ENCODE measurements at places on chromosomes 5 and 9.
A peak's percentile ranks its signal among the peaks of the same experiment; 100 is the strongest.

- no peak overlapping the region for H3K27ac ChIP-seq
- H3K36me3 ChIP-seq, result peaks cover 65% of the 10 kb centered on the region
- no peaks in the 10 kb centered on the region for H3K4me1 ChIP-seq
- H3K4me3 ChIP-seq, result no peak overlapping the region
Observed at GRCh38 chr9:111423389-111423788, 60.8 kb downstream of the ECPAS start.

GRCh38 chr5:44770780-44771717 is 37.7 kb upstream of the MRPS30 start:
- no peak for ATAC-seq
- H3K27me3 ChIP-seq, result peaks cover 8% of the 10 kb centered on the region
- no peak overlapping the region for H3K4me3 ChIP-seq
- H3K27ac ChIP-seq, result no peak overlapping the region

GRCh38 chr5:123512611-123513461 is 859 bp downstream of the CSNK1G3 start:
- no peaks in the 10 kb centered on the region for H3K27me3 ChIP-seq
- H3K4me3 ChIP-seq, result peak overlapping the region; percentile 96
- H3K27ac ChIP-seq, result peak overlapping the region; percentile 98
- peak; percentile 59 for ATAC-seq

GRCh38 chr5:159339460-159339859 is 9.2 kb upstream of the IL12B start:
- H3K4me3 ChIP-seq, result no peak overlapping the region
- peaks cover 5% of the 10 kb centered on the region for H3K36me3 ChIP-seq
- H3K27me3 ChIP-seq, result no peaks in the 10 kb centered on the region
- peaks cover 29% of the 10 kb centered on the region for H3K4me1 ChIP-seq
- H3K27ac ChIP-seq, result no peak overlapping the region

- H3K27me3 ChIP-seq, result no peaks in the 10 kb centered on the region
- H3K4me1 ChIP-seq, result peaks cover 21% of the 10 kb centered on the region
- no peak for ATAC-seq
- no peak overlapping the region for H3K27ac ChIP-seq
- no peak overlapping the region for H3K4me3 ChIP-seq
Observed at GRCh38 chr5:149611326-149611725, 30.0 kb downstream of the ARHGEF37 start.

GRCh38 chr9:134275375-134275774 is 50.9 kb upstream of the RXRA start:
- peaks cover 22% of the 10 kb centered on the region for H3K4me1 ChIP-seq
- ATAC-seq, result no peak
- H3K27ac ChIP-seq, result no peak overlapping the region

- no peaks in the 10 kb centered on the region for H3K27me3 ChIP-seq
- H3K36me3 ChIP-seq, result peaks cover 22% of the 10 kb centered on the region
- ATAC-seq, result peak; percentile 68
- H3K4me1 ChIP-seq, result peaks cover 46% of the 10 kb centered on the region
Observed at GRCh38 chr9:128117613-128118471, 9.7 kb downstream of the PTGES2 start.

DNA sequence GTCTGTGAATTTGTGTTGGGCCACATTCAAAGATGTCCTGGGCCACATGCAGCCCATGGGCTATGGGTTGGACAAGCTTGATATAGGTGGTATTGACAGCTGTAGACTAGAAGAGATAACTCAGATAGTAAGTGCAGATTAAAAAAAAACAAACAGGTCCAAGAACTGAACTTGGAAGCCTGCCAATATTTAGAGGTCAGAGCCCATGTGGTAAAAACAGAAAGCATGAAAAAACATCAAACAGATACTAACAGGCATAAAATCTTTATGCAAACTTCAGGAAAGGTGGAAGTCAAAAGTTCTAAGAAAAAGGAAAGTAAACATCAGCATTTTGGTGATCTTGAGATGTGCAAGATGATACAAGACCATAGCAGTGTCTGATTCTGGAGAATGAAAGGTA is 155.1 kb upstream of the NR4A3 start:
- no peak overlapping the region for H3K4me3 ChIP-seq
- H3K36me3 ChIP-seq, result no peaks in the 10 kb centered on the region
- H3K27ac ChIP-seq, result peak overlapping the region; percentile 20
- peaks cover 4% of the 10 kb centered on the region for H3K27me3 ChIP-seq
- no peak for ATAC-seq
- peaks cover 46% of the 10 kb centered on the region for H3K4me1 ChIP-seq

GRCh38 chr5:39946356-39947045 is 521.7 kb upstream of the DAB2 start:
- H3K4me1 ChIP-seq, result peaks cover 6% of the 10 kb centered on the region
- H3K4me3 ChIP-seq, result no peak overlapping the region
- no peaks in the 10 kb centered on the region for H3K36me3 ChIP-seq

GRCh38 chr9:123268465-123269259 is at the start of gene STRBP:
STRBP (minus strand) TSS chr9:123268586; CDS start chr9:123184134, 84,452 bp downstream.
- no peaks in the 10 kb centered on the region for H3K36me3 ChIP-seq
- H3K27me3 ChIP-seq, result no peaks in the 10 kb centered on the region
- H3K27ac ChIP-seq, result peak within 1 kb of the TSS; percentile 85
- peaks cover 47% of the 10 kb centered on the region for H3K4me1 ChIP-seq

GRCh38 chr5:42798284-42799240 is 13.1 kb downstream of the SELENOP start:
- H3K36me3 ChIP-seq, result peaks cover 19% of the 10 kb centered on the region
- no peaks in the 10 kb centered on the region for H3K4me1 ChIP-seq

- H3K4me1 ChIP-seq, result no peaks in the 10 kb centered on the region
- no peaks in the 10 kb centered on the region for H3K36me3 ChIP-seq
- ATAC-seq, result no peak
- peaks cover 21% of the 10 kb centered on the region for H3K27me3 ChIP-seq
Observed at GRCh38 chr5:154999865-155000264, 13.7 kb upstream of the KIF4B start.
